ENCODE measurements at places on chromosomes 3 and 15.

DNA sequence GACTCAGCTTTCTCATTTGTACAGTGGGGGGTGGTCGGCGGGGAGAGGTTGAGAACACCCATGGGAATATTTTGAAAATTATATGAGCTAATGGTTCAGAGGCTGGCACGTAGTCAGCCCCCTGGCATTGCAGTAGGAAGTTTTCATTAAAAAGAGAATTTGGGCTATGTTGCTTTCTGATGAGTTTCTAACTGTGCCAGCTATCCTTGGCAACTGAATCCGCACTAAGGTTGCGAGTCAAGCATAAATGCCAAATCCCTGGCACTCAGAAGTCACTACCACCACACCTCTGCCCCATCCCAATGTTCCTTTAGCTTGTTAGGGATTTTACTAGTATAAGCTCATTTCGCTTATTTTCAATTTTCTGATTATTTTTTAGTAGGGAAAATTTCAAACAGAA is 91.6 kb downstream of the DNASE1L3 start:
- no peak for DNase-seq

DNA sequence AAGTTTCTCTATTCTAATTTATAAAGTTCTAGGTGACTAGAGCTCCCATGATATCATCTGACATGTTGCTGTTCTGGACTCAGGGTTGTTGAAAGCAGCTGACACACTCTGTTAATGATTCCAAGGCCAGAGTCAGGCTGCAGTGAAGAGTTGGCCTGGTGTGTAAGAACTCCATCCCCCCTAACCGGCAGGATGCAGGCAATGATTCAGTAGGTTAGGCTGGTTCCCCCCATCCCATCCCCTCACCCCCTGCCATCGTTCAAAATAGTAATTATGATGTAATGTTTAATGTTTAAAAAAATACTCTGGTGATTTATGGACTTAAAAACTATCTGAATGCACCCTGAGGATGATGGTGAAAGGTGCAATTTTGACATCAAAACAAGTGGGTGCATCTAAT is 4.6 kb upstream of the TRIM71 start:
- no peak for DNase-seq

DNA sequence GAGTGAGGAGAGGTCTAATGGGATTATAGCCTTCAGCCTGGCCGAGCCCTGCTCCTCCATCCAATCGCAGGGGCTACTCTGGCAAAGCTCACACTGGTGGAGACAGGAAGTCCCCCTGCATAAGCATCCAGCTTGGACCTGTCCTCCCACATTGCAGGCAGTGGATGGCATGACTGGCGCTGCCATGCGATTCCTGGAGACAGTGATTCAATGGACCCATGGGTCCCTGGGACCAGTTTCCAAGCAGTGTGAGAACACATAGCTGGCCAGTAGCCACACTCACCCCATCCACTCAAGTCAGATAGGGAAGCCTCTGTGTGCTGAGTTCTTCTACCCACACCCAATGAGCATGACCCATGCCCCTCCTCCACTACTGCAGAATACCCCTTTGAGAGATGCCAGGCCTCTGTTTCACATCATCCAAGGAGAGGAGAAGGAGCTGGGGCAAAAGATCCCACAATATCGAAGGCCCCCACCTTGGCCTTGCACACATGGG is 18.1 kb upstream of the POC1A start:
- no peak for DNase-seq

DNA sequence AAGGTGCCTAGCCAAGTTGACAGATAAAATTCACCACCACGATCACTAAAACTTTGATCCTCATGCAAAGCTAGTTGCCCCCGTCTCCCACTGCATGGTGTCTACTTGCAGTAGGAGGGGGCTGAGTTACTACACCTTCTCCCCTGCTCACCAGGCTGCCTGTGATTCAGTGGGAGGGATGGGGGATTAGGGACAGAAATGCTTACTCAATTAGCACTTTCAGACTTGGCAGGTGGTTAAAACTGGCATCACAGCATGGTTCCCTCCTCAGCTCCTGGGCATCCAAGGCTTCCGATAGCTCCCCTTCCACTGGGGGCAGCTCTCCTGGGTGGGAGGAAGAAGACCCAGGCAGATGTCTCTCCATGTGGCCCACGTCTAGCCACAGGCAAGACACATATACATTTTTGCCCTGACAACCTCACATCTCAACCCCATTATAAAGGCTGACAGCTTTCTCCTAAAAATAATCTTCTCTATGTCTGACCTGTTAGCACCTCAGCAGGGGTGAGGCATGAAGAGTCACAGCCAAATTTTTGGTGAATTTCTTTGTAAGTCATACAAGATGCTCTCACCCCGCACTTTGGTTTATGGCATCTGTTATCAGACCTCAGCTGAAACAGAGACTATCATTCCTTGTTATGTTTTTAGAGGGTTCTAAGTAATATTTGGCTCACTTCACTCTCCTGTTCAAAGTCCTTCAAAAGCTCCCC is 369.0 kb downstream of the SV2B start:
- DNase-seq: no peak

GRCh38 chr3:128555098-128555825 is 62.3 kb upstream of the GATA2 start:
- DNase-seq: no peak

DNA sequence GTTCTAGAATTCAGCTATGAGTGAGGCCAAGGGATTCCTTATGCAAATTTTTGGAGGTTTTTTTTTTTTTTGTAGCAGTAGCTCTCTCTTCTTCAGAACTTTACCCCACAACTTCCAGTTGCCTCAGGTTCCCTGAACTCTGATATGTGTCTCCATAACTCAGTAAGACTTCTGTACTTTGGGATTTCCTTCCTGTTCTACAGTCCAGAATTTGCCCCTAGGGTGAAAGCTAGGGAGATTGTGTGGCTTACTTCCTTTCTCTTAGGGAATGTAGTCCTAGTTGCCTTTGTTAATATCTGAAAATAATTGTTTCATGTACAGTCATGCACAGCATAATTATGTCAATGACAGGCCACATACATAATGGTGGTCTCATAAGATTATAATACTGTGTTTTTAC is 30.8 kb downstream of the LRRC28 start:
- DNase-seq: no peak

- no peak for DNase-seq
Measured at GRCh38 chr15:78004222-78004727, 73.2 kb downstream of the TBC1D2B start.

GRCh38 chr3:34575776-34576175 is 777.3 kb downstream of the PDCD6IP start:
- DNase-seq: no peak

DNA sequence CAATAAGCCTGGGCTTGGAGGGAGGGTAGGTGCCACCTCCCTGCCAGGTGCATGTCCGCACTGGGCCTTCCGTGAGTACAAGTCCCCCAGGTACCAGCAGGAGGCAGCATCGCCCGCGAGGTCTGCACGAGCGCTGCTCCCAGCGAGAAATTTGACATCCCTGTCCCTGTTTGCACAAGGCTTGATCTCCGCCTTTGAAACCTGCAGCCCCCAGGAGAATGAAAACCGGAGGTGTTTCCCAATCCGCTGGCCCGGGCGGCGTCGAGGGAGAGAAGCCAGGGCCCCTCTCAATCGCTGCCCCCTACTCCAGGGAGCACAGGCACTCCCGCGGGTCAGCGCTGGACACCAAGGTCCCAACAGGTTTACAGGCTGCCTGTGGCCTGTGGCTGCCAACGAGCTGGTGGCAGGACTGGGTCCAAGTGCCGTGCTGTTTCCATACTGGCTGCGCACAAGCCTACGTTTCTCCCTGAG is 961 bp downstream of the HAPLN3 start:
- no peak for DNase-seq

All from KG1 (cell line).